Activated naive CD8-positive, alpha-beta T cell treated with anti-CD3 and anti-CD28 coated beads for 36 hours (primary cell): ENCODE measurements at places on chromosomes 7 and 10. TPM values are rescaled to one million over a fixed set of nuclear protein-coding genes. Genes with fewer than 3 reads are reported as not detected.

- no peaks in the 10 kb centered on the region for H3K4me1 ChIP-seq
- H3K27me3 ChIP-seq, result no peaks in the 10 kb centered on the region
- H3K4me3 ChIP-seq, result no peak overlapping the region
- H3K27ac ChIP-seq, result no peak overlapping the region
These were observed 51.2 kb downstream of the ARL4A start for GRCh38 chr7:12738665-12739064.

GRCh38 chr10:30999070-30999712, 32.5 kb downstream of the ZNF438 start:
- H3K4me1 ChIP-seq, result peaks cover 29% of the 10 kb centered on the region
- H3K4me3 ChIP-seq, result peak overlapping the region; percentile 23
- H3K36me3 ChIP-seq, result peaks cover 14% of the 10 kb centered on the region
- H3K27ac ChIP-seq, result peak overlapping the region; percentile 61
- H3K27me3 ChIP-seq, result no peaks in the 10 kb centered on the region

The CFAP69 gene
- total RNA-seq, result 0.85 TPM

The NUTM2A gene
- total RNA-seq, result 0.47 TPM

GRCh38 chr10:38054361-38054797, 39.8 kb upstream of the ZNF37A start:
- H3K4me1 ChIP-seq, result peaks cover 2% of the 10 kb centered on the region
- H3K36me3 ChIP-seq, result peaks cover 86% of the 10 kb centered on the region
- H3K27me3 ChIP-seq, result no peaks in the 10 kb centered on the region
- H3K27ac ChIP-seq, result no peak overlapping the region
- DNase-seq, result no peak
- H3K4me3 ChIP-seq, result no peak overlapping the region

The FFAR4 gene
- total RNA-seq, result not detected

The EGR2 gene
- 53.2 TPM for total RNA-seq

DNA sequence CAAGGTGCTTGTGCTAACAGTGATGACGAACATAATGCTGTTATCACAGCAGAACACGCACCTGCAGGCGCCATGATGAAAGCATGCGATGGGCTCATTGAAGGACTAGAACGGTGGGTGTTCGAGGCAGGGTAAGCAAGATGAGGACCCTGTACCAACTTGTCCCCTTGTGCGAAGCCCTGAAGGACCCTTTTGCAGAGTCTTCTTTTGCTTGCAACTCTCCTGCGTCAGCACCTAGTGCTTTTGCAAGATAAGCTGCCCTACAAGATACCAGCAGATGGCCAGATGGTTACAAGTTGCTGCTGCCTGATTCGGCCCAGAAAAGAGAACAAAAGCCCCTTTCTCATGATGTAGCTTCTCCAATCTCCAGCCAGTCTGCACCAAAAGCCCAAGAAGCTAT, 4.2 kb upstream of the IL15RA start:
- no peak for DNase-seq
- no peak overlapping the region for H3K27ac ChIP-seq
- no peak overlapping the region for H3K4me3 ChIP-seq
- peaks cover 12% of the 10 kb centered on the region for H3K27me3 ChIP-seq
- H3K36me3 ChIP-seq, result peaks cover 1% of the 10 kb centered on the region

- H3K4me1 ChIP-seq, result peaks cover 15% of the 10 kb centered on the region
- H3K4me3 ChIP-seq, result no peak overlapping the region
- peak; percentile 35 for DNase-seq
- peaks cover 6% of the 10 kb centered on the region for H3K36me3 ChIP-seq
- H3K27ac ChIP-seq, result no peak overlapping the region
- peaks cover 13% of the 10 kb centered on the region for H3K27me3 ChIP-seq
These were observed 29.0 kb downstream of the GSTO2 start for GRCh38 chr10:104297697-104298660.

DNA sequence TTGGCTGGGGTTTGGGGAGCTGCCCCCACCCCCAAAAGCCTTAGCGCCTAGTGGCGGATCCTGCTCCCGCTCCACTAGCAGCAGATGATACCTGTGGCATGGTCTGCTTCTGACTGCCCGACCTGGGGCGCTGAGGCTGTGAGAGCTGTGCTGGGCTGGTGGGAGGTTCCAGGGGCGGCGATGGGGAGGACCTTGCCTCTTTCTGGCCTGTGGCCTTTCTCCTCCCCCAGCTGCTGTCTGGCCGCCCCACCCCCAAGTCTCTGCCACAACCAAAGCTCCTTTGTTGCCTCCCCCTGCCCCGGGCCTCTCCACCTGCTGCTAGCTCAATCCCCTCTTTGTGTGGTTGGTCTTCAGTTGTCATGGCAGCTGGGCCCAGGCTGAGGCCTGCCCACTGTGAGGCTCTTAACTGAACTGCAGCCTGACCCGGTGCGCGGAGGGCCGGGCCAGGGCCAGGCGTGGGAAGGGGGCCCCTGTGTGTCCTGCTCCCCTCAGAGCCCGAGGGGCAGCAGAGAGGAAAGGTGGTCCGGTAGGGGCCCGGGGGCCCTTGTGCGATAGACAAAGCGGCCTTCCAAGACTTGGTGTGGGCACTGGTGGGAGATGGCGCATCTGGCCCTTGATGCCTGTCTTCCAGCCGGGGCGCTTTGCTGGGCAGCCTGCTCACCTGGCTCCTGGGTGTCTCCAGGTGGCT, 4.7 kb downstream of the ZNF775 start:
- H3K36me3 ChIP-seq, result no peaks in the 10 kb centered on the region
- no peak overlapping the region for H3K27ac ChIP-seq
- no peak for DNase-seq
- H3K4me1 ChIP-seq, result peaks cover 14% of the 10 kb centered on the region
- no peak overlapping the region for H3K4me3 ChIP-seq
- H3K27me3 ChIP-seq, result no peaks in the 10 kb centered on the region

GRCh38 chr7:99653754-99654153, 26.0 kb downstream of the CYP3A5 start:
- H3K27me3 ChIP-seq, result no peaks in the 10 kb centered on the region
- H3K27ac ChIP-seq, result no peak overlapping the region
- peaks cover 9% of the 10 kb centered on the region for H3K4me1 ChIP-seq
- no peak overlapping the region for H3K4me3 ChIP-seq

- peaks cover 21% of the 10 kb centered on the region for H3K27me3 ChIP-seq
- peaks cover 9% of the 10 kb centered on the region for H3K4me1 ChIP-seq
- no peak for DNase-seq
These were observed 2.8 kb downstream of the JAKMIP3 start for GRCh38 chr10:132068431-132069121.

The LZTS2 gene
- 12.1 TPM for total RNA-seq

DNA sequence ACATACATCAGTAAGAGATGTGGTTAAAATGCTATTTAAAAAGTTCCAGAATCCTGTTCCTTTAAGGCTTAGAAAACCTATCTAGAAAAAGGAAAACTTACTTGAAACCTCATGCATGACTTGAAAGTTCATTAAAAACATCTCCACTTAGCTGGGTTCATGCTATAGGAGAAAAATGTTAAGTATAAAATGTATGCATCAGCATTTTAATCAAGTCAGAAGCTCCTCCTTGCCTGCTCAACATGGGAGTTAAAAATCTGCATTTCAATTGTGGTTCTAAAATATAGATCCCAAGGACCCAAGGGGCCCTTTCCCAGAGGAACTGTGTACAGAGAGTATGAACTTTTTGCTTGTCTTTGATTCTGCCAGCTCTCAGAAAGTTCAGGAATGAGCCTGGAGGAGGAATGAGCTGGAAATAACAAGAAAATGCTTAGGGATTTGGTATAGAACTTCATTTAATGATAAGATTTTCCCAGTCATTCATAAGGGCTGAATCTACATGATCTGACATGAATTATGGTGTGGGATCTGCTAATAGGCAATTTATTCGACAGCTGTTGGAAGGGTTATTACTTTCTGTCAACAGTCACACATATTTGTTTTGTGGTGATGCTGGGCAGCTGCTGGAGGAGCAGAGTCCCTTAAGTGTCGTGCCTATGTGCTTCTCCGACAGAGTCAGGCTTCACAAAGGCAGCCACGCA, 85.6 kb upstream of the MTPN start:
- H3K27ac ChIP-seq, result no peak overlapping the region
- H3K4me1 ChIP-seq, result peaks cover 5% of the 10 kb centered on the region
- H3K4me3 ChIP-seq, result no peak overlapping the region
- DNase-seq, result no peak
- no peaks in the 10 kb centered on the region for H3K27me3 ChIP-seq
- H3K36me3 ChIP-seq, result peaks cover 2% of the 10 kb centered on the region

DNA sequence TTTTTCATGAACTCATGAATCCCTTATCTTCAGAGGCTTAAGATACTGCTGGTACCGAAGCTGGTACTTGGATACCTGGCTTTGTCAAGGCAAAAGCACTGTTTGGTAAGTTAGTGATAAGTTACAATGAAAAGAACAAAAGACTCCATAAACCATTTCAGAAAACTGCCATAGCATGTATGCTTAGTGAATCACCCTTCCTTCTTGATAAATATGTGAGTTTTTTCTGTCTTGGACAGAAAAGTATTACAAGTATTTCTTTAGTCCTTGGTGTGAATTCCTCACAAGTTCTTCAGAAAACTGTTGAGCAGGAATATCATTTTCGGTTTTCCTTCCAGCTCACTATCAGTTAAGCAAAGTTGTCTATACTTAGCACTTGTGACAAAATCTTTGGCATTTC, 25.6 kb downstream of the PUS7 start:
- H3K27me3 ChIP-seq, result no peaks in the 10 kb centered on the region
- H3K27ac ChIP-seq, result no peak overlapping the region
- no peak for DNase-seq
- peaks cover 8% of the 10 kb centered on the region for H3K36me3 ChIP-seq

DNA sequence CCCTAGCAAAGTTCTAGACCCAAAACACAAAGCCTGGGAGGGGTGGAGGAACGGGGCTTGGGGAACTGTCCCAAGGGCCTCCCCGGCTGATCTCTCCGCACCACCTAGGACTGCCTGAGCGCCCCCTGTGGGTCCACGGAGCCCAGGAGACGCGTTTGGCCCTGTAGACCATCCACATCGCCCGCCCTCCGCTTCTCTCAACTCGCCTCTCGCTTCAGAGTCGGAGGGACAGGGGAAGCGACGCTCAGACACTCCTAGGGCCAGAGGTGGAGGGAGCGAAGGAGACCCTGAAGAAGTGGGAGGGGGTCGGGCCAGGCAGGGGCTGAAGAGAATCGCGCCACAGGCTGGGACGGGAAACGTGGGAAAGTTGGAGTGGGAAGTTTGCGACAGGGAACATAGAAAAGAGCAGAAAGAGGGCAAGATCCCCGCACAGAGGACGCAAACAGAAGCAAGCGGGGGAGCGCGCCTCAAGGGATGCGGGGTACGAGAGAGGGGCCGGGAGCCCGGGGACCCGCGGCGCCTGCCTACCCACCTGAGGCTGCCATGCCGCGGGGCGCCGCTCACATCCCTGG, 378 bp downstream of the PIK3AP1 start:
- H3K27me3 ChIP-seq, result peaks cover 3% of the 10 kb centered on the region
- DNase-seq, result peak; percentile 70
- H3K27ac ChIP-seq, result peak overlapping the region; percentile 90
- peaks cover 17% of the 10 kb centered on the region for H3K4me1 ChIP-seq
- H3K4me3 ChIP-seq, result peak overlapping the region; percentile 95
- H3K36me3 ChIP-seq, result peaks cover 1% of the 10 kb centered on the region

DNA sequence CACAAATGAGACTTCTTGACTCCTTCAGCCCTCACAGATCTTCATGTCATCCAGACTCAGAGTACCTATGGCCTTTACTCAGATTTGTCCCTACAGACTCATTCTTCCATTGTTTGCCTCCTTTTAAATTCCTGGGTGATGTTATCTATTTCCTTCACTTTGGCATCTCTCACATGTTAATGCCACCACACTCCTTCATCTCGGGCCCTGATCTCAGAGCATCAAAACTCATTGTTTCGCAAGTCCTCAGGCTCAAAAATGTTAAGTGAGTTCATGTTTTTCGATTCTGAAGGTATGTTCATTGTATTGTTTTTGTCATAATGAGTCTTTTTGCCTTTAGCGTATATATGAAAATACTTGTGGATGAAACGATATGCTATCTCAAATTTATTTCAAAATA, 62.3 kb upstream of the AHR start:
- DNase-seq, result no peak
- no peak overlapping the region for H3K4me3 ChIP-seq
- H3K27me3 ChIP-seq, result no peaks in the 10 kb centered on the region
- peaks cover 50% of the 10 kb centered on the region for H3K4me1 ChIP-seq
- H3K27ac ChIP-seq, result peak overlapping the region; percentile 94

GRCh38 chr10:43112608-43112961, 25.7 kb upstream of the CSGALNACT2 start:
- no peaks in the 10 kb centered on the region for H3K36me3 ChIP-seq
- no peak overlapping the region for H3K4me3 ChIP-seq
- H3K4me1 ChIP-seq, result no peaks in the 10 kb centered on the region
- H3K27me3 ChIP-seq, result no peaks in the 10 kb centered on the region

The ANKRD30A gene
- not detected for total RNA-seq
